ENCODE measurements at places on chromosomes 6 and 20. TPM values are rescaled to one million over a fixed set of nuclear protein-coding genes. Genes with fewer than 3 reads are reported as not detected.
A peak's percentile ranks its signal among the peaks of the same experiment; 100 is the strongest.

Gene MATN4
- not detected for total RNA-seq

Gene SMIM29
- 8.1 TPM for total RNA-seq

Gene TRIM40
- not detected for total RNA-seq

Gene MYBL2
- 21.7 TPM for total RNA-seq

Gene DSE
- total RNA-seq = 154 TPM

Gene RNF39
- not detected for total RNA-seq

Gene CST2
- not detected for total RNA-seq

Gene SLC2A10
- 15.2 TPM for total RNA-seq

Gene TNF
- not detected for total RNA-seq

Gene HAO1
- not detected for total RNA-seq

Gene MAFB
- not detected for total RNA-seq

- no peak for DNase-seq
Measured at GRCh38 chr6:125699591-125699990, 49.8 kb upstream of the HEY2 start.

DNA sequence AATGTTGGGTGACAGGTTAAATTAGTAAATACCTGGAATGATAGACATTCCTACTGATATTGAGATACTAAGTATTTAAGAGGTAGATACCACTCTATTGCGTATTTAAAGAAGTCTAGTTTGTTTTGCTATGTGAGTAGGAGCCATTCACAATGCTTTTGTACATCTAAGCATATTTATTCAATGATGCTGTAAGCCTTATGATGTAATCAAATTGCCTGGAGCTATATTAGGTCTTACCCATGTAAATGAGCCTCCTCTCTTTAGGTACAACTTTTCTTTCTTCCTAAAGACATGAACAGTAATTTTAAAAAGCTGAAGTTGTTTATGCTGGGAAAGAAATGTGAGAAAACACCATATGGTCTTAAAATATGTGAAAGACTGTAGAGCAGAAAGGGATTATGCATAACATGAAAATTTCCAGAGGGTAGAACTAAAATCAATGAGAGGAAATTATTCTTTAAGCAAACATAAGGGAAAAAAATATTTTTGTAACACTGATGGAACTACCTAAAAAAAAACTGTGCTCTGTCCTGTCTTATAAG, 526.7 kb downstream of the EPHA7 start:
- no peak for DNase-seq

- DNase-seq = no peak
Measured at GRCh38 chr20:25081065-25081729, 744 bp downstream of the VSX1 start.

DNA sequence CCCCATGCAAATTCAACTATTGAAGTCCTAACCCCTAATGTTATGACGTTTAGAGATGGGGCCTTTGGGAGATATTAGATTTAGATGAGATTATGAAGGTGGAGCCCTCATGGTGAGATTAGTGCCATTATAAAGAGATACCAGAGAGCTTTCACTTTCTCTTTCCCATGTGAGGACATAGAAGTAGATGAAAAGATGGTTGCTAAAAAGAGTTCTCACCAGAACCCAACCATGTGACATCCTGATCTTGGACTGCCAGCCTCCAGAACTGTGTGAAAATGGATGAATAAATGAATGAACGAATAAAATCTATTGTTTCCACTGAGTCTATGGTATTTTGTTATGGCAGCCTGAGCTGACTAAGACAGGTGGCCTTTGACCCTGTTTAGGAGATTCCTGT, 50.6 kb upstream of the FBXO30 start:
- no peak for DNase-seq

GRCh38 chr6:104956731-104957294, at the start of gene LIN28B:
Gene LIN28B, plus strand, starts transcription at chr6:104957107. Its CDS starts 144 bp downstream, at chr6:104957251.
- no peak for DNase-seq

DNA sequence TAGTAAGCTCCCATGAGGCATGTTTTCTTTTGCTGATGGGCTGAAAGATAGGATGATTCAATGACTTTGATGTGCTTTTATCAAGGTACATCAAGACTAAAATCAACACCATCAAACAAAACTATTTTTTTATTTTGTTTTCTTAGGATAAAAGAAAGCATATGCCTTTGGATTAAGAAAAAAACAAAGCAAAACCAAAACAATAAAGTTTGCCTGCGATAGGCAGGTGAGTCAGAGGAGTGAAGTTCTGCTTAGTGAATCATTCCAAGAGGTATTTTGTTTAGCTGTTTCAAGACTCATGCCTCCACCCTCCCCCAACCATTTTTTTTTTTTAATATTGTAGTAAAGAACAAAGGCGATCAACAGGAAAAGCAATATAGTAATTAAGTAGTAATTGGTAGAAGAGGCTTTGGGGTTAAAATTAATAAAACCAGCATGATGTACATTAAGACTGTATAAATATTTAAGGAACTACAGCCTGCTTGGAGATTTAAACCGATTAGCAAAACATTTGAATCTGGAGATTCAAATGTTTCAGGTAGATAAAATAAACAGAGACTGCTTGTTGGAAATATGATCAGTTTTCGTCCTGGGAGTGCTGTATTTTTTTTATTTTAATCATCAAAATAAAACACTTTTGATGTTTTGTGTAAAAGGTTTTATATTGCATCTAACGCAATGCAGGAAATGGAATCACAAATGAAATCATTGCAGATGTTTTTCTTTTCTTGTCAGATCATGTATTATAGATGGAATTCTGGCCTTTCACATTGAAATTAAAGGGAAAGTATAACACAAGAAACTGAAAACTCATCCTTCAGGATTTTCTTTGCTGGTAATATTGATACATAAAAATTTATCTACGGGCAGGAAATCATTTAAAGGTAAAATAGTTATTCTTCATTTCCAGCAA, 482.3 kb upstream of the MANEA start:
- peak; percentile 71 for DNase-seq

- DNase-seq = peak; percentile 61
Measured at GRCh38 chr6:89242574-89243330, 25.6 kb upstream of the GABRR1 start.

- no peak for DNase-seq
Measured at GRCh38 chr20:5969348-5969935, 19.0 kb downstream of the MCM8 start.

DNA sequence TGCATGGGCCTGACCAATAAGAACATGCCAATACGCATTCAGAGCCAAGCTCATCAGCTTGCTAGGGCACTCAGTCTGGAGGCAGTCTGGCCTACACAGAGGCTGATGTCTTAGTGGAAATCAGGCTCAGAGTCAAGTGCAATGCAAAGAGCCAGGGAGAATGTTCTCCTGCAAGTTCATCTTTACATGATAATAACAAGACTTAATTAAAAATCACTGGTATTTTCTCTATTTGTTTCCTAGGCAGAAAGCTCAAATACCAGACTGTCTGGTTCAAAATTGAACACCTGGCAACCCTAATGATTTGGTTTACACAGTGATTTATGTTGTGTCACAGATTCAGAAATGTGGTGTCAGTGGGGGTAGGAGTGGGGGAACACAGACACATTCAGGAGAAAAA, 689.3 kb upstream of the FLRT3 start:
- DNase-seq = no peak

GRCh38 chr6:88895911-88896310, 67.5 kb downstream of the RNGTT start:
- no peak for DNase-seq

DNA sequence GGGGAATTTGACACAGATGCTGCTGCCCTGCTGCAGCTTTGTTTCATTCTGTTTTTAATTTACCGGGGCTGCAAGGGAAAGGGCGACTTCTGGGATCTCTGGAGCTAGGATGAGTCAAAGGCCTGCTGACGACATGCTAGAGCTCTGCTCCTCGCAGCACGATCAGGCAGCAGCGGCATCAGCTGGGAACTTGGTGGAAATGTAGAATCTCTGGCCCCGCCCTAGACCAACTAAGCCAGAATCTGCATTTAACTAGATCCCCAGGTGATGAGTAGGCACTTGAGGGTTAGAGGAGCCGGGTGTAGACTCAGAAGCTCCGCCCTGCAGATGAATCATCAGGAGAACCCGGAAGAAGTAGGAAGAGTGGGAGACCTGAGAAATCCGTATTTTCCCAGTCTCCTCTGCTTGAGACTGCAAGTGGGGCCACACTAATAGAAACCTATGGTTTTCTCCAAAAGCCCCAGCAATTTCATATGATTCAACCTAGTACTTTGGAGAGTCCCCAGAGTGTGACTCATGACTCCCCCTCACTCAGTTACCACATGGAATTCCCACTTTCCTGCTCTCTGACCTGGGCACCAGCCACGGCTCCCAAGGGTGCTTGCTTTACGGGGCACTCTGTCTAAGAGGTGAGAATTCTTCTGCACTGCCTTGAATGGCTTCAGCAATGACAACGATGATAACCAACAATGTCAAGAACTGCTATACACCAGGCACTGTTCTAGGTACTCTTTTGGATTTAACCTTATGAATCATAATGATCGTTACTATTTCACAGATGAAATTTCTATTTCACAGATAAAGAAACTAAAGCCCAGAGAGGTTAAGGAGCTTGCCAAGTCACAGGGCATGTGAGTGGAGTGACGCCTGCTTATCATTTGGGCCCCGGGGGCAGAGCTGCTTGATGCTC, 18.1 kb downstream of the TUBB2B start:
- peak; percentile 98 for DNase-seq

DNA sequence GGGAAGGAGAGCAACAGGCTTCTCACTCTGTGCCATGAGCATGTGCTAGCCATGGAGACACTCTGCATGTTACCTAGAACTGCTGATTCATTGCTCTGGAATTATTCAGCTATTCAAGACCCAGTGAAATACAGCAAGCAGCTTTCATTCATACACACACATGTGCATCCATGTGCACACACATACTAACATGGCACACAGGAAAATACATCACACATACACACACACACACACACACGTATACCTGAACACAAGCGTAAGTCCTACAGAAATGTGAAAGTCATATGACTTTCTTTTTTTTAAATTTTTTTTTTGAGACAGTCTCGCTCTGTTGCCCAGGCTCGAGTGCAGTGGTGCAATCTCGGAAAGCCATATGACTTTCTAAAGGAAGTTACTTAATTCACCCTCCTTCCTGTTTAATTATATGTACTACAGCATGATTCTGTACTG, 108.2 kb upstream of the NFATC2 start:
- peak; percentile 78 for DNase-seq

DNA sequence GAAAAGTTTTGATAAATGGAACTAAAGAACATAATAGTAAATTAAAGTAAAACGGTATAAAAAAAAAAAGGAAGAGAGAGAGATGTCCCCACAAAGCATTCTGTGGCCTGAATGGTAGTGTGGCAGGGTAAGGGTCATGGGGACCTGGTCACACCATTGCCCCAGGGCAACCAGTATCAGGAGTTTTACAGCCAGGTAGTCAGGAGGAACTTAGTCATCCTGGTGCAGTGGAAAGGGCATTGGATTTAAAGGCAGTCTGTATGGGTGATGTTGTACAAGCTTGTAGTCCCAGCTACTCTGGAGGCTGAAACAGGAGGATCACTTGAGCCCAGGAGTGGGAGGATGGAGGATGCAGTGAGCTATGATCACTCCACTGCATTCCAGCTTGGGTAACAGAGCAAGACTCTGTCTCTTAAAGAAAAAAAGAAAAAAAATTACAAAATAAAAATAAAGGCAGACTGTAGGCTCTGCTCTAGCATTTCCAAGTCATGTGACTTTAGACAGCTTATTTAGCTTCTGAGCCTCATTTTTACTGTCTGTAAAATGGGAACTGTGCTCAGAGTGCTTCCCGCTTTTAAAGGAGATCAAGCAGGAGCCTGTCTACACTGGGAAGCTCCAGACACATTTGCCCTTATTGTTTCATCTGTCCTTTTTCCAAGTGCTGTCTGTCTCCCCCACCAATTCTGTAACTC, 112.8 kb upstream of the ARMC2 start:
- DNase-seq = no peak

DNA sequence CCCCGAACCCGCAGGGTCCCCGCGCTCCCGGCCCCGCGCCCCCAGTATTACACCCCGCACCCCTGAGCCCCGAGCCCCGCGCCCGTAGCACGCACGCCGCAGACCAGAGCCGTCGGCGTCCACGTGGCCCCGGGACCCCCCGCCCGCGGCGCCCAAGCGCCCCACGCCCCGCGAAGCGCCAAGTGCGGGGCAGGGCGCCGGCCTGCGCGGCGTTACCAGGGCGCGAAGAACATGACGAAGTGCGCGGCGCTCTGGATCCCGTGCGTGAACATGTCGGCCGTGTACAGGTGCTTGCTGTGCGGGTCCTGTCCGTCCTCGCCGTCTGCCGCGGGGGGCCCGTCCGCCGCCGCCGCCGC, 312 bp downstream of the TXNDC5 start:
- no peak for DNase-seq

DNA sequence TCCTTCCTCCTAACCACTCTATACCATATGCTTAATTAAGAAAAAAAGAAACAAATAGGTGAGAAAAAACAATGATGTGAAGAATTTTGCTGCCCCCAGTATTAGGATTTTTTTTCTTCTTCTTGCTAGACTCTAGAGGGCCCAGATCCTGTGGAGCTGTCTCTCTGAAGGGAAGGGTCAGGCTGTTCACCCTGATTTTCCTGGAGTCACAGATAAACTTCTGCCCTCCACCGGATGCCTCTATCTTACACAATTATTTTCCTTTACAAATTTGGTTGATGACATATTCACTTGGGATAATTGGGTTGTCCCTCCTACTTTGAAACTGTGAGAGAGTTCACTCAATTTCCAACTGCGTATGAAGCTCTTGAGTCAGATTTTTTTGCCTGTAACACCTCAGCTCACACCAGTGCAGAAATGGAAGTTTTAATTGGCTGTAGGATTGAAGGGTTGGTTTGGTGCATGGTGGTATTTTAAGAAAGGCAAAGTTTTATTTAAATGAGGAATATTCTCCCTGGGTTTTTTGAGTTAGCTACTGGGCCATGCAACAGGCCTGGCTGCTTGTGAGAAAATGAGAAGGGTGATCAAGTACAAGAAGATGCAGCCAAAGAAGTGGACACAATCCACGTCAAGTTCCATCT, 73.7 kb upstream of the ESR1 start:
- no peak for DNase-seq

- no peak for DNase-seq
Measured at GRCh38 chr6:16090920-16091319, 38.0 kb upstream of the MYLIP start.

GRCh38 chr20:10716855-10717254, 43.1 kb upstream of the JAG1 start:
- peak; percentile 48 for DNase-seq

- DNase-seq = peak; percentile 6
Measured at GRCh38 chr6:100260584-100260983, 204.1 kb downstream of the SIM1 start.

- peak; percentile 6 for DNase-seq
Measured at GRCh38 chr20:52425253-52425652, 233.7 kb upstream of the ZFP64 start.

DNA sequence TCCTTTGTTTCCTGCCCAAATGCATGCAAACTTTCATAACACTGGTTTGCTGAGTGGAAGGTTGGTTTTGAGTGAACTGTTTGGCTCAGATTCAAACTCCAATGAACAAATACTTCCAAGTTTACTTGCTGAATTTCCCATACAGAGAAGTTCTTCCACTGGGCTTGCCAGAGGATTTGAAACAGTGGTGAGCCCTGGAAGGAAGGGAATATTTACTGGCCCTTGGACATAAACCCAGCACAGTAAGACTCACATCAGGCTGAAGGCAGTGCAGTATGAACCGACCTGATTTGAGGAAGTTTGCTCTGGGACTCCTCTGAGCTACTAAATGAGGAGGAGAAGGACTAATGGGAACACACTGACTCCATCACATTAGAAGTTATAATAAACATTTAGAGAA, 3.8 kb downstream of the TRAF3IP2 start:
- DNase-seq = peak; percentile 81

- no peak for DNase-seq
Measured at GRCh38 chr6:137903274-137903932, 36.3 kb downstream of the TNFAIP3 start.
